ENCODE measurements at places on chromosomes 16 and 17.

DNA sequence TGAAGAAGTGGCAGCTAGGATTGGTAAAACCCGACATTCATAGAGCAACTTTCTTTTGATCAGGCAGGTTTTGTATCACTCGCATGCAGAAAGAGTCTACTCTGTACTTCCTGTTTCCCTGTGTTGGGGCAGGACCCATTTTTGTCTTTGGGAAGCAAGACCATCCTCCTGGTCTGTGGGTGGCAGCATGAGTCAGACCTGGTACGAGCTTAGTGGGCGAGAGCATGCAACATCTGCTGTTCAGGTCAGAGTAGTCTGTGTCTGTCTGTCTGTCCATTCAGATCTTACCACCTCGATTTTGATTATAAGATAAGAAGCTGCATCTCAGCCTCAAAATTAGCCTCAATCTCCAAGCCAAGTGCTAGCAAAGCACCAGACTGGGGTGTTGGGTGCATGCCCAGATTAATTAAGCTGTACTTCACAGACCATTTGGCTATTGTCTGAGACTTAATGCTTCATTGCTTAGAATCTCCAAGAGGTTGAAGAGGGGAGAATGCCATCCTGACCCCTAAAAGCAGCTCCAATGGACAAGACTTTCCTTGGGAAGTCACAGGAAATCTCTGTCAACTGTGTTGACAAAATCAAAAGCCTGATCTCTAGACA, 110.9 kb downstream of the XYLT1 start:
- no peak for DNase-seq

DNA sequence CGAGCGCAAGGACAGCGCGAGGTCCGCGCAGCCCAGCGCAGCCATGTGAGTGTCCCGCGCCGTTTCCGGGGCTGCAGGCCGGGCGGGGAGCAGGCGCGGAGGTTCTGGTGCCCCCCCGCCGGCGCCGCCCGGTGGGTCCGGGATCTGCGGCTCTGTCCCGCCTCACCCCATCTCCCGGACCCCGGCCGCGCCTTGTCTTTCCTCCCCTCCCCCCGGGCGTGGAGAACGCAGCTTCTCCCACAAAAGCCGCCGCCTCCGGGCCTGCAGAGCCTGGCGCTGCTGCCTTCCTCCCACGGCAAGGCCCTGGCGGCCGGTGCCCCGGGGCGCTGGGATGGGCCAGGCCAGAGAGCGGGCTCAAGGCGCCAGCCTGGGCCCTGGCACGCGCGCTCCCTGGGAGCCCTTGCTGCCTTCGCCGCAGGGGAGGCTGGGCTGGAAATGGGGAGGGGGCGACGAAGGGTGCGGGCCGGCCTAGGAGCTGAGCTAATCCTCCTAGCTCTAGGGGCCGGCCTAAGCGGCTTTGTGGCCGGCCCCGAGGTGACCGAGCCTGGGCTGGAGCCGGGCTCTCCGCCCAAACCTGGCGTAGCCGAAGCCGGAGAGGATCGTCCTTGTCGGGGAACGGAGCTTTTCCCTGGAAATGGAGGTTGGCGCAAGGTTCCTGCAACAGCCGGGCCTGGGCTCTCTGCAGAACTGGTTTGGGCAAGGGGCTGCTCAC, 397 bp downstream of the RIPOR1 start:
- DNase-seq = no peak

DNA sequence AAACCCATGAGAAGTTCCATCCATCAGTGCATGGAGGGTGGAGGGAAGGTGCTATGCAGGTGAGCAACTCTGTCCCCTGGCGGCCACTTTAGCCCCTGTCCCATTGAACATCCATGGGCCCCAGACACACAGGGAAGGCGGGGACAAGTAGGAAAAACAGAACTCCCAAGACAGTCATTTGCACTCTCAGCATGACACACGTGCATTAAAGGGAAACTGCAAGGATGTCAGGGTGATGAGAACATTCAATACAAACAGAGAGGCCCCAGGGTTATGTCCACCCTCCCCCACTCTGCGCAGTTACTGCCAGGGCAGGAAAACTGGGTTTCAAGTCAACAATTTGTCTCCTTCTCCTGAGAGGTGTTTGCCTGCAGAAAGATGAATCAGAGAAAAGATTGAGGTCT, 44.0 kb upstream of the AKTIP start:
- DNase-seq = no peak

- no peak for DNase-seq
Measured at GRCh38 chr16:75947626-75948239, 221.4 kb upstream of the CPHXL start.
